ENCODE measurements at places on chromosomes 7 and 10.

DNA sequence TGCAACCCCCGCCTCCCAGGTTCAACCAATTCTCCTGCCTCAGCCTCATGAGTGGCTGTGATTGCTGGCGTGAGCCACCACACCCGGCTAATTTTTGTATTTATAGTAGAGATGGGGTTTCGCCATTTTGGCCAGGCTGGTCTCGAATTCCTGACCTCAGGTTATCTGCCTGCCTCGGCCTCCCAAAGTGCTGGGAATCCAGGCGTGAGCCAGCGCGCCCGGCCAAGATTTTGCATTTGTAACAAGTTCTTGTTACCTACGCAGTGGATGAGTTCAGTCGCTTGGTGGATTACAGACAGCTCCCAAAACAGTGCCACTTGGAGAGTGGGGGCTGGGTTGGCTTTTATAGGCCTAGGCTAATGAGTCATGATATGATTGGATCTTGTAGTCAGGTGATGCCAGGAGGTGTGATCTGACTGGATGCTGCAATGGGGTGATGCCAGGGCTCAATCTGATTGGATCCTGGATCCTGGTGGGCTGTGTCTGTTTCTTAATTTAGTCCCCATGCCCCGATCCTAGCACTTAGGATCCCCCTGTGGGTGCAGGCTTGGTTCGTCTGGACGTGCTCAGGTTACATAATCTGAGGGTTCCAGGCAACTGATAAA, 20.3 kb downstream of the SBDS start:
- peaks cover 3% of the 10 kb centered on the region for H3K27me3 ChIP-seq
- peak; percentile 18 for DNase-seq
- peaks cover 3% of the 10 kb centered on the region for H3K36me3 ChIP-seq
- H3K4me3 ChIP-seq, result no peak overlapping the region
- H3K4me1 ChIP-seq, result peaks cover 1% of the 10 kb centered on the region

DNA sequence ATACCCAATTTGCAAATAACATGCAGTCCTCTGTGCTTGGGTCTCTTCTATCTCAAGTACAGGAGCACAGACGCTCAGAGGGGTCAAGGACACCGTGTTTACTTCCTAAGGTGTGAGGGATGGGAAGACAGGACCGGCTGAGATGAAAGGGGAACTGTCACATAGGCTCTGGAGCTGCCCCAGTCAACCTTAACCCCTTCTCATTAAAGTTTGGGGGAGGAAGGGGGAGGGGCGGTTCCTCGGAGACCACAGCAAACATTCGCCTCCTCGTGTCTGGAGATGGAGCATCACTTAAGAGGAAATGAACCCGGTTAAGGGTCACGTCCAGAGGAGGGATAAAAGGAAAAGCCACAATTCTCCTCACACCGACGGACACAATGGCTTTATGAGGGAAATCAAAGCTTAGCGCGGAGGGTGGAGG, 1.1 kb downstream of the SH3PXD2A start:
- H3K4me1 ChIP-seq, result peaks cover 32% of the 10 kb centered on the region
- no peaks in the 10 kb centered on the region for H3K36me3 ChIP-seq
- peak overlapping the region; percentile 84 for H3K4me3 ChIP-seq
- peak; percentile 43 for DNase-seq
- no peak overlapping the region for H3K27ac ChIP-seq

- no peaks in the 10 kb centered on the region for H3K36me3 ChIP-seq
- H3K4me3 ChIP-seq, result no peak overlapping the region
- H3K4me1 ChIP-seq, result peaks cover 12% of the 10 kb centered on the region
- DNase-seq, result no peak
- no peak overlapping the region for H3K27ac ChIP-seq
- no peaks in the 10 kb centered on the region for H3K27me3 ChIP-seq
Measured at GRCh38 chr10:60714233-60714632, 64.0 kb upstream of the CDK1 start.

GRCh38 chr10:77290528-77291155, 347.0 kb downstream of the KCNMA1 start:
- no peak for DNase-seq
- peaks cover 64% of the 10 kb centered on the region for H3K4me1 ChIP-seq
- peaks cover 11% of the 10 kb centered on the region for H3K27me3 ChIP-seq
- no peak overlapping the region for H3K4me3 ChIP-seq
- H3K36me3 ChIP-seq, result no peaks in the 10 kb centered on the region

GRCh38 chr7:41445946-41446345, 256.9 kb downstream of the INHBA start:
- no peak overlapping the region for H3K27ac ChIP-seq
- peaks cover 23% of the 10 kb centered on the region for H3K4me1 ChIP-seq

DNA sequence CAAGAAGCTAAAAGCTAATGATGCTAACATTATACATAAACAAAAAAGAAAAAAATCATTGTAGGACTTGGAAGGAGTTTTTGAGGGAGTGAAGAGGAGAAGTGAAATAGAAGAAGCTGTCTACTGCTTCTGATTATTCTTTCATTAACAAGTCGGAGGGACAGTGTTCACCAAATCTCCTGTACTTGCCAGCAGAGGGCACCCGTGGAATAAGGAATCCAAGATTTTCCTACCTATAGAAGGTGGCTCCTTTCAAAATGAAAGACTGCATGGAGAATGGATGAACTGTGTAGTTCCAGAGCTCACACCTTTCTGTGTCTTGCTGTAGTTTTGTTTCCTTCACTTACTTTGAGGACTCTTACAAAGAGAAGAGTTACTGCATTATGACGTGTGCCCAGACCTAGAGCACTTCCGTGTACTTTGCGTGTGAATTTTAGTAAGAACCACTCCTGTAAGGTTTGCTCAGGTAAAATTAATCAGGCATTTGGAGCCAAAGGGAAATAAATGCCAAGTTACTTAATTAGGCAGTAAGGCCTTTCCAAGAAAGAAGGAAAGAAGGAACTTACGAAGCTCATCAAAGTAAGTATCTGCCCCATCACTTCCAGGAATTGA, 145.1 kb downstream of the SEMA3D start:
- H3K36me3 ChIP-seq, result no peaks in the 10 kb centered on the region
- peak; percentile 78 for DNase-seq

GRCh38 chr10:60964257-60965235, 20.6 kb upstream of the RHOBTB1 start:
- no peaks in the 10 kb centered on the region for H3K36me3 ChIP-seq
- H3K27ac ChIP-seq, result no peak overlapping the region
- DNase-seq, result peak; percentile 58
